Activated naive CD4-positive, alpha-beta T cell treated with anti-CD3 and anti-CD28 coated beads, Interleukin-2, amount 50 U/mL, for 72 hours (primary cell): ENCODE measurements at places on chromosomes 3 and 15. TPM values are rescaled to one million over a fixed set of nuclear protein-coding genes. Genes with fewer than 3 reads are reported as not detected.

TUSC7 gene
- total RNA-seq = not detected

CGNL1 gene
- total RNA-seq = not detected

LRRC31 gene
- not detected for total RNA-seq

SLC6A1 gene
- not detected for total RNA-seq

TGM4 gene
- not detected for total RNA-seq

FGF12 gene
- total RNA-seq = not detected

CXCR6 gene
- total RNA-seq = 1.8 TPM

MCF2L2 gene
- total RNA-seq = 1.5 TPM

ARHGEF26 gene
- 0.19 TPM for total RNA-seq

CLSTN2 gene
- total RNA-seq = not detected

GOLGA8K gene
- 0.55 TPM for total RNA-seq

POLR2M gene
- 87.6 TPM for total RNA-seq

NR2E3 gene
- not detected for total RNA-seq

ACAP2 gene
- total RNA-seq = 46.3 TPM

CPNE9 gene
- total RNA-seq = 0.11 TPM

CX3CR1 gene
- 0.23 TPM for total RNA-seq

EXD1 gene
- 0.32 TPM for total RNA-seq

TRPM1 gene
- not detected for total RNA-seq

CCNB2 gene
- 74.3 TPM for total RNA-seq

HGD gene
- total RNA-seq = 0.87 TPM

GPR171 gene
- total RNA-seq = 31.2 TPM

GOLGA8G gene
- not detected for total RNA-seq
